CD4-positive, CD25-positive, alpha-beta regulatory T cell (primary cell): ENCODE measurements at places on chromosomes 13 and 19.

DNA sequence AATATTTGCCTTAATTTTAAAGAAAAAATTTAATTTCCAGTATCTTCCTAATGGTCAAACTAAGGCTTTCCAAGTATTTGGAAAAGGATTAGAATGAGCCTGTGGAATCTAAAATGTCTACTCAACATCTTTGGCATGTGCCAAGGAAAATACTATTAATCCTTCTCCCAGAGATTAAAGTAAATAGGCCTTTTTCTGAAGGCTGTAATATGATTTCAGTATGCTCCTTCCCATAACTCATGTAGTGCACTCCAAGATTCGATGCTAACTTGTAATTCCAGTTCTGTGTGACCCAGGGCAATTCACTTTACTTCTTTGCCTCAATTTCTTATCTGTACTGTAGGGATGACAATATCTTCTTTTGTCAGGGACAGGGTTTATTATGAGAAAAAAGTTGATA, 196.9 kb downstream of the ZIC5 start:
- no peak for DNase-seq

DNA sequence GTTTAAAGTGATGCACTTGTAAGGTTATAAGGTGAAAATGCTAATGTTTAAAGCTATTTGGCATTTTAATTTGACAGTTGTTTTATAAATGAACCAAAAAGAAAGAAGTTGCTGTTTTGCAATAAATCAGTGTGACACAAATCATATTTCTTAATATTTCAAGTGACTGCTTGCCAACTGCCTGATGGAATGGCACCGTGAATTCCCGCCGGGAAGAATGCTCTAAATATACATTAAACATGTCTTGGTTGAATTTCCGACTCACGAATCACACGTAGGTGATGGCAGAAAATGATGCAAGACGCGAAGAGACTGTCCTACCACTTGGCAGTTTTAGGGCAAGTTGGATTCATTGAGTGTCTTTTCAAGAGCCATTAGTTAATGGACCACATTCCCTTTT, 3.1 kb upstream of the GJB2 start:
- no peak for DNase-seq

DNA sequence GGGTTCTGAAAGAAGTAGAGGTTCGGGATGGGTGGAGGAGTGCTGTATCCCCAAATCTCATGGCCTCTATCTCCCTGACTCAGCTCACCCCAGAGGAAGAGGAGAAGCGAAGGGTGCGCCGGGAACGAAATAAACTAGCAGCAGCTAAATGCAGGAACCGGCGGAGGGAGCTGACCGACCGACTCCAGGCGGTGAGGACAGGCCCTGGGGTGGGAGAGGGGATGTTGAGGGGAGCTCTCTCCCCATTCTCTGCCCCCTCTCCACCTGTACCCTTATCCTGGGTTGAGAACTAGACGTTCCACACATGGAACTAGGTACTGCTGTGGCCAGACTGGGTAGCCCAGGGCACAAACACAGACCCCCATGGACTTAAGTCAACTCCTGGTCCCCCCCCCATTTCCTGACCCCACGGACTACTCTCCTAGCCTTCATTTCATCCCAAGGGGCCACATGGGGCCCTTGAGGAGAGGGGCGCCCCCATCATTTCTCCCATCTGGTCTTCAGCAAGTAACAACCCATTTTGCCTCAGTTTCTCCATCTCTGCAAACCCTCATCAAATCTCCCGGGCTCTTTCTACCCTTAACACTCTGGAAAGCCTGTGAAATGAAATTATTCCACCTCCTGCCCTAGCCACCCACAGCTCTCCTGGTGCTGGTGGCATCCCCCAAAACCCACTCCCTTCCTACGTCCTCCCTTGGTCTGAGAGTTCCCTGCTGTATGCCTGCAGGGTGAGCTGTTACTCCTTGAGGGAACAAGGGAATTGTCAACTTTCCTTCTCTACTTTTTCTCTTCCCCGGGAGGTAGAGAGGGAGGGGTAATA, 3.5 kb downstream of the FOSB start:
- DNase-seq, result no peak

DNA sequence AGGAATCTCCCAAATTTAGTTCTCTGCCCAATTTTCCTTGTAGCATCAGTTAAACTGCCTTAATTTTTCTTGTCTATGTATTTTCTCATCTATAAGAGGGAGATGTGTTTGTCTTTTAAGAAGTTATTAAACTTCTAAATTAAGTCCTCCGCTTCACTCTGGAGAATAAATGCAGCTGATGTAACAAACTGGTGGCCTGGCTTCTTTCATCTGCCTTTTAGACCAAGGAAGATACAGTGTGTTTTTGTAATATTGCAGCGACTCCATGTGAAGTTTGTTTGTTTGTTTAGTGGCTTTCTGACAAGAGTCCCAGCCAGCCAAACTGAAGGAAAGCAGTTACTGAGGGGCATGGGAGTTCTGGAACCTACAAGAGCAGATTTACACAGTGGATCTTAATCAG, 56.4 kb downstream of the KLF12 start:
- DNase-seq, result no peak

- no peak for DNase-seq
Measured at GRCh38 chr13:48853728-48854102, 122.0 kb upstream of the FNDC3A start.

- DNase-seq, result no peak
Measured at GRCh38 chr13:49303533-49304252, 56.0 kb downstream of the CDADC1 start.
